ENCODE measurements at places on chromosomes 2 and 18.

- no peak for DNase-seq
Measured at GRCh38 chr2:191432121-191432520, 186.9 kb downstream of the MYO1B start.

DNA sequence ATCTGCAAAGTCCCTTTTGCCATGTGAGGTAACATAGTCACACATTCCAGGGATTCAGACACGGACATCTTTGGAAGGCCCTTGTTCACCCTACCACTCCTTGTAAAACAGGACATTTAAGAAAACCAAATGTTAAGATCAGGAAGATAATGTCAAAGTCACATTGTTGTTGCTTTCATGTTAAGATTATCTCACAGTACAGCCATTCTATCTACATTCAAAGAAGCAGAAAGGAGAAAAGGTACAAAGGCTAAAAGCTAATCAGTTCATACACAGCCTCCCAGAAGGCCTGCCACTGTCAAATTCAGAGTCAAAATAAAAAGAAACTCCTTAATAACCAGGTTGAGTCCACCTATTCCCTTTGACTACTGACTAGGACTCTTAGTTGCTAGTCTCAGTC, 573.7 kb downstream of the ARHGAP15 start:
- DNase-seq = no peak

GRCh38 chr2:3575534-3576262, 638 bp downstream of the RPS7 start:
- DNase-seq = no peak

DNA sequence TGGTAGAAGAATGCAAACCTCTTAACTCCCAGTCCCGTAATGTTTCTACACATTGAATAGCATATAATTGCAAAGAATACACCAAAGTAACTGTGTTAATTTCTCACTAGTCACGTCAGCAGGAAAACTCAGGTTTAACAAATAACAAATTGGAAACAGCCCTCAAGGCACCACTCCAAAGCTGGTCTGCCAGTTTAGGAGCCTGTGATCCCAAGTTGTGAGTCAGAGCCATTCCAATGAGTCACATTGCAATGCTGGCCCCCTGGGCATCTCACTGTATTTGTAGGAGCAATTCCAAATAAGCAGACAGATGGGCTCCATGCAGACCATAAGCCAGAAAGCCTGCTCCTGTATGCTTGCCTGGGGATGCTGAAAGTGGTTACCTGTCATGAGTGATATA, 143.2 kb upstream of the SETBP1 start:
- peak; percentile 40 for DNase-seq

GRCh38 chr2:221467610-221468009, 104.5 kb downstream of the EPHA4 start:
- peak; percentile 80 for DNase-seq
